ENCODE measurements at places on chromosomes 6 and 20.

- no peak for DNase-seq
Measured at GRCh38 chr6:155117785-155118184, 122.7 kb downstream of the TIAM2 start.

DNA sequence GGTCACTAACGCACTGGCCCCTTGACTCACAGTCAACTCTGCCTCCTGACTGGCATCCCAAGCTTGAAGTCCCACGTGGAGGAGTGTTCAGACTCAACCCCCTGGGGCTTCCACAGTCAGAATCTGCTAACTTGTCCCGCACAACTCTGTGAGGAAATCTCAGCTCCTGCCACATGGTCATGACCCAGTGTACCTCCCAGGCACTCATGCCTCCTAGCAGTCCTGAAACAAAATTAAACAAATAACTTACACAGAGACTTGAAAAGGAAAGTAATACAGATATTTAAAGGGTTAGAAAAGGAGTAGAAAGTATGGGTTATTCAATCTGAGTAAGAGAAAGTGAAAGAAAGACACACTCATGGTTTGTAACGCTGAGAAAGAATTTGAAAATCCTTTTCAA lies 134.9 kb downstream of the GMDS start:
- DNase-seq = peak; percentile 31

GRCh38 chr6:113620386-113620785 lies 236.8 kb upstream of the MARCKS start:
- no peak for DNase-seq

DNA sequence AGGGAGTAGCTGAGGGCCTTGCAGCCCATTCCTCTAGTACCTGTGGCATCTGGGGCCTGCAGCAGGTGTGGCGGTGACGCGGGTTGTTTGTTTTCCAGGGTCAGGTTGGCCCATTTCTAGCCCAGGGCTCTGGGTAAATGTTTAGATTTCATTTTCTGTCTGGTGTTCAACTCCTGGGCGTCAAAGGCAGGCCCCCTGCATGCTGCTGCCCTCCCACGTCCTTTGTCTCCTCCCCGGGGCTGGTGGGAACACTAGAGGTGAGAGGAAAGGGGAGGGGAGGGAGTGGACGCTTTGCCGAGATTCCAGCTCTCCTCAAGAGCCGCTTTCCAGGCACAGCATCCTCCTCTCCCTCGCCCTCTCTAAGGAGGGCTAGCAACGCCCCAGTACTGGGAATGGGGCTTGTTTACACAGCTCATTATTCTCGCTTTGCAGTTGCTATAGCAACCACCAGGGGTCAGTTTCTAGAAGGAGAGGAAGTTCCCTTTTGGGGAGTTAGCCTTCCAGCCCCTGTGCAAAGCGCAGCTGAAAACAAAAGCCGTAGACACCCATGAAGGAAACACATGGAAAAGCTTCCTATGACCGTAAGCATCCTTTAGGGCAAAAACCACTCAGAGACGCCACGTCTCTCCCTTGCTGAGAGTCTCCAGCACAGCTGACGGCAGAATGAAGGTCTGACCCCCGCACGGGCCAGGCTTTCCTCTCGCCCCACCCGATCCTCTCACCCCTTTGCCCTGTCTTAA lies 170.6 kb downstream of the LY86 start:
- peak; percentile 79 for DNase-seq

DNA sequence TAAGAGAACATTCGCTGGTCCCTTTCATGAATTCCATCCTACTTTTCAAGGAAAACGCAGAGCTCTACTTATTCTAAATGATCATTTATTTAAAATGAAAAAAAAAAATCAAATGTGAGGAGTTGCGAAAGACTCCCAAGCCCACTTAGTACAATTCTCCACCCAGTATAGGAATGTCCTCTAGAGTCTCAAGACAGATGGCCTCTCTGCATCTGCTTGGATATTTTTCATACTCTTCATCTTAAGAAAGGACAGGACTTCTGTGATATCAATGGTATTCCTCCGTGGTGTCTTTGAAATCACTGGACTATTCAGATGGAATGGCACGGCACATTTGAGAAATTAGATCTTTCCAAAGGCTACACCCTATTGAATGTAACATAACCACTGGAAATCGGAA lies 107.1 kb downstream of the PTPRK start:
- DNase-seq = no peak

DNA sequence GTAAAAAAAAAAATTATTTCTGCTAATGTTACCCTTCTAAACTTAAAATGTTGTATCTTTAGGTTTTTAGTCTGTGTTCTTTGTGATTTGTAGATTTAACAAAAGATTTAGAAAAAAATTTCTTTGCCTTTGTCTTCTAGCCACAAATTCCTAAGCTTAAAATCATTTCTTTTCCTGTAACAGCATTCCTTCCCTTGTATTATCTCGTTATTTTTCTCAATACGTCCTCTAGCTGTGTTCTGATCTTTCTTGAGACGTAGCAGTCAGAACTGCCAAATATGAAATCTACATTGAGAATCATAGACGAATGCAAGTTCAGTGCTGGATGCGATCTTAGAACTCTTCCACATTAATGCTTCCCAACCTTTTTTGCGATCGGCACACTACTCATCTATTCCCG lies 283.1 kb downstream of the UTRN start:
- DNase-seq = no peak

GRCh38 chr20:37081717-37082289 lies 14.0 kb downstream of the RBL1 start:
- DNase-seq = no peak

GRCh38 chr6:151096691-151097606 lies 142.8 kb upstream of the AKAP12 start:
- no peak for DNase-seq

DNA sequence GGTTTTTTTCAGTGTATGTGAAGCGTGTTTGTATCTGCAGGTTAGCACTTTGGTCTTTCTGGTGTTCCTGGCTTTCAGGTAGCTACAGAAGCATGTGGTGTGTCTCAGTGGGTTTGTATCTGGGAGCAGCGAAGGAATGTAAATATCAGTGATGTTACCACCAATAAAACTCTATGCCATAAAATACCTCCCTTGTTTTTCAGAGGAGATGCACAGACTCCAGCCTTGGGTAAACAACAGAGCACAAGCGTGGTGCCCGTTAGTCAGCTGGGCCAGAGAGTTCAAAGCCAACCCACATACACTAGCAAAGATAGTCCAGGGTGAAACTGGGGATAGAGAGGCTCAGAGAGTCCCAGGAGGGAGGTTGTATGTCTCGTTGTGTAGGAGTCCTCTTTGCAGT lies 393.8 kb downstream of the SMOC2 start:
- no peak for DNase-seq

DNA sequence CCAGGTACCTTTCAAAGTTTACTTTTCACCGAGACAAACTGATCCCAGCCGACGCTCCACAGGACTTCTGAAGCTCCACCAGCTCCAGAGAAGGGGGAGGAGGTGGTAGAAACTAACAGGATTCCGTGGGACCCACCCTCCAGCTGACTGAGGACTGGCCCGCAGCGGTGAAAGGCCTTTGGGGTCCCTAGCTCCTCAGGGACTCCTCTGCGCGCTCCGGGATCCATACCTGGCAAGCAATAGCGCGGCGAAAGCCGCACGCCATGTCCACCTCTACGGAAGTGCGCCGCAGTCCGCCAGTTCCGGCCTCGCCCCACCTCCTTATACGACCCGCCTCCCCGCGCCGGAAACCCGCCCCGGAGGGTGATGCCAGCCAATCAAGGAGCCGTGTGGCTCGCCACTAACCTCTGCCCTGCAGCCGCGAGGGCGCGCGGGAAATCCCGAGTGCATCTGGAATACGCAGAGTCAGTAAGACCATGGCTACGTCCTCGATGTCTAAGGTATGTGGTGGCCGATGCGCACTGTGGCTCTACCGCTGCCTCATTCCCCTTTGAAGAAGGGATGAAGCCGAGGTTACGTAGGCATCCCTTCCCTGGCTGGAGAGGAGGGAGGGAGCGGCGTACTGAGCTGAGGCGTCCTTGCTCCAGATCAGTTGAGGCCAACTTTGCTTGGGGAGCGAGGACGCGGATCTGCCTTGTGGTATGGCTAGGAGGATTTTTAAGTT lies at the start of the genes ORC3 and RARS2:
TSS of gene ORC3 (plus strand) at position 443 of the 724 bp plus-strand sequence. CDS start at position 477, 34 bp downstream.
TSS of gene RARS2 (minus strand) at position 295 of the 724 bp plus-strand sequence. CDS start at position 265, 30 bp downstream.
- peak; percentile 97 for DNase-seq

DNA sequence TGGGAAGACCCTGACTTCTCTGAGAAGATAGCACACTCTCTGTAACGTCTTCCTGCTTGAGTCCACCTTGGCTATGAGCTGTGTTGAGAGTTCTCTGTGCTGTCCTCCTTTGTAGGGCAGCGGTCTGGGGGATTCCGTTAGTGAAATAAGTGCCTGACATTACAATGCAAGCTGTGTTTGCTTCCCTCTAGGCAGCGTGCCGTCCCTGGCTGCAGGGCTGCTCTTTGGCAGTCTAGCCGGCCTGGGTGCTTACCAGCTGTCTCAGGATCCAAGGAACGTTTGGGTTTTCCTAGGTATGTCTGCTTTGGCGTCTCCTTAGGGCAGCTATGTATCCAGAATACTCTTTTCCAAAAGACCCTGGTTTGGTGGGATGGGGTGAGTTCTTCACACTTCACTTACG lies 2.8 kb downstream of the TMEM14C start:
- DNase-seq = no peak

DNA sequence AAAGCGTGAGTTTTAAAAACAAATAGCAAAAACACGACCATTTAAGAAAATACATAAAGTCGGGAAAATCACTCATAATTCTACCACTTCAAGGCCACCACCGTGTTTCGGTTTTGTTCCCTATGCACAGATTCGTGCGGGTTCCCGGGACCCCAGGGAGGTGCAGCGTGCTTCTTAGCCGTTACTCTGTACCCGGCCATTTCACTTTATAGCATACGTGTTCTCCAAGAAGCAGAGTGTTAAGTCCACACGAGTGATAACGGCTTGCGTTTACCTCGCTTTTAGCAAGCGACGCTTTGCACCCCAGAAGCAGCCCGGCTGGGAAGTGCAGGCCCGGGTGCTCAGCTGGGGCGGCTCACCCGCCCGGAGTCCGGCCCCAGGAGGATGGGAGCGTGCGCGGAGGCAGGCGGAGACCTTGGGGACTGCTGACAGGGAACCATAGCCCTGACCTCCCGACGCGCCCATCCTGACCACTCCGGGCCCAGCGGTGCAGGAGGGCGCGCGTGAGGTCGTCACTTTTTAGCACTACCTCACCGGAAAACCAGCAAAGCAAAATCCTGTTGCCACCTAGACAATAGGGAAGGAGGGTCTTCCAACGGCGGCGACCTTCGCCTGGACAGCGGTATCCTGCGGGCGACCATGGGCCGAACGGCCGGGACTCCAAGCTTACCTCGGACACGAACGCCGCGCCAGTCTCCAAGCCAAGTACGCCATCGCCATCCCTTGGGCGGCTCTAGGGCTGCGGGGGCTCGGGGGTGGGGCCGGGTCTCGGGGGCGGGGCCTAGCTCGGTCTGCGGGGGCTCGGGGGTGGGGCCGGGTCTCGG lies at the start of gene ECI2:
TSS of gene ECI2 (minus strand) at position 735 of the 824 bp plus-strand sequence. CDS start at position 720, 15 bp downstream.
- DNase-seq = peak; percentile 65

GRCh38 chr20:58833921-58834320 lies 16.8 kb downstream of the GNAS-AS1 start:
- DNase-seq = no peak

DNA sequence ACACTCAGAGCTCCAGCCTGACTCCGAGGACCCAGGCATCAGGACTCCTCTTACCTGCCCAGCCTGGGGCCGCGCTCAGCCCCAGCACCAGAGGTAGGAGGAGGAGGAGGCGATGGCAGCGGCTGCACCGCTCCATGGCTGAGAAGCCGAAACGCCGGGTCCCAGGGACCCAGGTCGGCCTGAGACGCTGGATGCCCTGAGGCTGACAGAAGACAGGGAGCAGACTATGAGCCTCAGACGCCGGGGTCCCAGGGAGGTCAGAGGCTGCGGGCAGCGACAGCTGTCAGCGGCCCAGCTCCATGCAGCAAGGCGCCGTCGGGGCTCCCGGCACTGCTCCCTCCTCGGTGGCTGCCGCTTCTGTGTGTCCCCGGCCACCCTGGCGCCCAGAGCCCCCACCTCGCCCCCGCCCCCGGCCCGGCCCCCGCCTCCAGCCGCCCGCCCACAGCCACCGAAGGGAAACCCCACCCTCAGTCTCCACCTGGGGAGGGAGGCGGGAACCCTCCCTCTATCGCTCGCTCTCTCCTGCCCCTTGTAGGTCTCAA lies at the start of gene COL11A2:
TSS of gene COL11A2 (minus strand) at position 363 of the 542 bp plus-strand sequence. CDS start at position 136, 227 bp downstream.
- no peak for DNase-seq

GRCh38 chr6:105991561-105992314 lies 94.4 kb upstream of the PRDM1 start:
- peak; percentile 46 for DNase-seq

- DNase-seq = no peak
Measured at GRCh38 chr6:43509142-43509983, 783 bp downstream of the LRRC73 start.

GRCh38 chr6:156779206-156780094 lies 2.3 kb downstream of the ARID1B start:
- DNase-seq = peak; percentile 58

DNA sequence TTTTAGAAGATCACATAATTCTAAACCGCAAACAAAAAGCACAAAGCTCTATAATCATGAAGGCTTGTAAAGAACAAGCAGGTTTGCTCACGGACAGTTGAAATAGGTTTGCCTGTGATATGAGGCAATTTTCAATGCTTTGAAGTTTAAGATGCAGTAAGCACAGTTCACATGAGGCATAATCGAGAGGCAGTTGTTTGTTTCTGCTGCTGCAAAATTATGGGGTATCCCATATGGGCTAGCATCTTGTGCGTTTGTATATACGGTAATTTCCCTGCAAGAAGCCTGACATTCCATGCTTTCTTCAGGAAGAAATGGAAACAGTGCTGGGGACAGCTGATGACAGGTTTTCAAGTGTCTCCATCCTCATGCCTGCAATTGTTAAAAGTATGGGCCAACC lies 94.6 kb upstream of the MC3R start:
- DNase-seq = no peak

DNA sequence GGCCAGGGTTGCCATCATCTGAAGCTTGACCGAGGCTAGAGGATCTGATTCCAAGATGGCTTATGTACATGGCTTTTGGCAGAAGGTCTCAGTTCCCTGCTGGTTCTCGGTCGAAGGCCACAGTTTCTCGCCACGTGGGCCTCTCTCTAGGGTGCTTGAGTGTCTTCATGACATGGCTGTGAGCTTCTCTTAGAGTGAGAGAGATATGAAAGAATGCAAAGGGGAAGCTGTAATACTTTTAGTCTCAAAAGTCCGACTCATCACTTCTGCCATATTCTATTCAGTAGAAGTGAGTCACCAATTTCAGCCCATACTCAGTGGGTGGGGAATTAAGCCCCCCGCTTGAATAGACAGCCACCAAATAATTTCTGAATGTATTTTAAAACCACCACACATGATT lies 94.2 kb downstream of the UTRN start:
- no peak for DNase-seq

DNA sequence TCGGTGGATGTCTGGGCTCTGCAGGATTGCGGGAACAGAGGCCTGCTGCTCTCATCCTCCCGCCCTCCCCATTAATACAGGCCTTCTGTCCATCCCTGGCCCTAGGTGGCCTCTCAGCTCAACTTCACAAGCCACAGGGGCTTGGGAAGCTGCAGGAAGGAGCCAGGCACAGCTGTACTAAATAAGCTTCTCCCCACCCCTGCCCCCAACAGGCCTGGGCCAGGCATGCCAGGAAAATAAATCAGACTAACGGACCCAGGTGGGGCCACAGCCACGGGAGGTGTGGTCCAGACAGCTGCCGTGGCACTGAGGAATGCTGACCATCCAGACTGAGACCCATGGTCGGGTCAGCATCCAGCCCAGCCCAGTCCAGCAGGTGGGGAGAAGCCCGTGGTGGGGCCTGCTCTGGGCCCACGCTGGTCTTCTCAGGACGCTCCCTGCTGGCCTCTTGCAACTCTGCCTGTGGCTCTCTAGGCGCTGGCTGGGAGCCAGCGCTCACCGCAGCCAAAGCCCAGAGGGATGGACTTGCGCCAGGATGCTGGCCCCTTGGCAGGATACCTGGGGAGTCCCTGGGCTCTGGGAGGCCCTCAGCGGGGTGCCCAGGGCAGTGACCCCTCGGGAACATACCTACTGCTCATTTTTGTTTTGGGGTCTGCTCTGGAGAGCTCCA lies 8.6 kb upstream of the YTHDF1 start:
- no peak for DNase-seq

- no peak for DNase-seq
Measured at GRCh38 chr6:77424761-77425160, 38.5 kb downstream of the HTR1B start.
